ENCODE measurements at places on chromosomes 6 and 20. TPM values are rescaled to one million over a fixed set of nuclear protein-coding genes. Genes with fewer than 3 reads are reported as not detected.

The MROH8 gene
- 5.0 TPM for total RNA-seq

- H3K4me1 ChIP-seq = no peaks in the 10 kb centered on the region
- no peak overlapping the region for H3K4me3 ChIP-seq
- H3K27ac ChIP-seq = no peak overlapping the region
- DNase-seq = no peak
- no peaks in the 10 kb centered on the region for H3K36me3 ChIP-seq
- no peaks in the 10 kb centered on the region for H3K27me3 ChIP-seq
These were observed 40.8 kb downstream of the NT5E start for GRCh38 chr6:85490516-85491248.

GRCh38 chr6:25675167-25675566, 23.2 kb downstream of the SCGN start:
- DNase-seq = no peak
- H3K27ac ChIP-seq = no peak overlapping the region

DNA sequence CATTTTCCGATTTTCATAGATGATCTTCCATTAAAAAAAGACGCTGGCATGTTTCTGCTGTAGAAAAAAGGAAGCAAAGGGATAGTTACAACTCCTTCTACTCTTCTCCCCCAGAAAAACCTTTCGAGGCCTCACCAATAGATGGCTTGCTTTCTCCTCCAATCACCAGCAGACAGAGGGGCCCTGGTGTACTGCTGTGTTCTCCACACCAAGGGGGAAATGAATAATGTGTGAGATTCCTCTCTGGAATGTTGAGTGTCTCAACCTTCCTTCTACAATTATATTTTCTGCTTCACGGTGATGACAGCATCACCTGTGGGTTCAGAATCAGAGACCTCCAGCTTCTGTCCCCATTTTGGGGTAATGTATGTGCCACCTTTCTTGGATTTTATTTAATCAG, 185.7 kb upstream of the FLRT3 start:
- no peaks in the 10 kb centered on the region for H3K4me1 ChIP-seq
- DNase-seq = no peak
- H3K27me3 ChIP-seq = no peaks in the 10 kb centered on the region
